Activated CD4-positive, alpha-beta T cell treated with anti-CD3 and anti-CD28 coated beads, Interleukin-2, amount 10 ng/mL, durations not matched to agents 7 days and 5 days (primary cell): ENCODE measurements at places on chromosomes 5 and 9. TPM values are rescaled to one million over a fixed set of nuclear protein-coding genes. Genes with fewer than 3 reads are reported as not detected.

GRCh38 chr9:2583308-2584013, 38.1 kb upstream of the VLDLR start:
- DNase-seq, result no peak

DNA sequence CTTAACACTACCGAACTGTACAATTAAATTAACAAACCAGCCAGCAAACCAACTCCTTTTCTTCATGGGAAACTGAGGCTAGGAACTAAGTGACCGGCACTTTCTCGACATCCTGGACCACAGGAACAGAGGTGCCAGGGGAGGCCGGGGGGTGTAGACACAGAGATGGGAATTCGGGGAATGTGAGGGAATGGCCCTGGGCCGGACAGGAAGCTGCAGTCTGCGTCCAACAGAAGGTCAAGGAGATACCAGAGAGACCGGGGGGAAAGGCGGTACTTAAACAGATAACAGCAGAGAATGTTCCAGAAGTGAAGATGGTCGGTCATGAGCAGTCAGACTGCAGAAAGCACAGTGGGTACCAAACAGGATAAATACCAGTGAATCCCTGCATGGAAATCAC, 40.3 kb downstream of the DBH start:
- DNase-seq, result no peak

GRCh38 chr9:16705111-16705604, 165.3 kb downstream of the BNC2 start:
- no peak for DNase-seq

GRCh38 chr5:165779505-165779904, 2274.1 kb downstream of the MAT2B start:
- DNase-seq, result no peak

DNA sequence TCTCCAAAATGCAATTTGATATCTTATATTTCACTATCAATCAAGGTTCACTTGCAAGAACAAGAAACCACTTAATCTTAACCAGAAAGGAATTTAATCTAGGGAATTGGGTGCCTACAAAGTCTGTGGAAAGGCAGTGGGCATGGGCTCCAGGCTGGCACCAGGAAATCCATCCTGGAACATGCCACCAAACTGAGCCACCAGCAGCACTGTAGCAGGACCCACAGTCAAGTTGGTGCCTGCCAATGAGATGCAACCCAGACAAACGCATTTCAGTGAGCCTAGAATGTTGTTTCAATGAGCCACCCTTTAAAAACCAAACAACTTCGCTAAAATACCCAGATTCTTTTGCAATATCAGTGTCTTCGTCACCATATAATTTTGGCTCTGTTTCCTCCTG, 71.1 kb downstream of the PRKACG start:
- no peak for DNase-seq

DNA sequence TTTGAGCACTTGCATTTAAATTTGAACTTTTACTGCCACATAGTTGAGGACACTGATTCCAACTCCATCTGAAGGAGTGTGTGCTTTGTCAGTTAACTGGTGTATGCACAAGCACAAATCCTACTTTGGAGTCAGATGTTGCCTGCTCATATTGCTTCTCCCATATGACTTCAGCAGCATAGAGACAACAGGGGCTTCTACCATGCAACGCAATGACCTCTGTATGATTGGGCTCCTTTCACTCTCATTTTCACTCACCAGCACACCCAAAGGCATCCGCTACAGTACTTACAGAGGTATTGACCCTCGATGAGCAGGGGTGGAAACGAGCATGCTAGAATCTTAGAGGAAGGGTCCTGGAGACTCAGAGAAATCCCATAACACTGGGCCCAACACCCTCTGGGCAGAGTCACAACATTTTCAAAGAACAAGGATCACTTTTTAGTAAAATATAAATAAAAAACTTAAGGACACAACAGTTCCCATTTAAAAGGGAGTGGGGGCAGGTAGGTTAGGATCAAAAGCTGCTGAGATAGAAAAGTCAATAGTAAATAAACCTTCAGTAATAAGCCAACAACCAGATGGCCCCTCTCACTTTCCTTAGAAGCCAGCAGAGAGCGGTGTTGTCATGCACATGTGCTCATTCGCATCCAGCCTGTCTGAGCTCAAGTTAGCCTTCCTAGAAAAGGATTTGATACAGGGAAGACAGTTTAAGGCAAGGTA, 203.8 kb downstream of the SNCAIP start:
- DNase-seq, result no peak

The PCDHB13 gene
- not detected for total RNA-seq

GRCh38 chr5:169627551-169627950, 9.5 kb upstream of the DOCK2 start:
- DNase-seq, result no peak

- DNase-seq, result no peak
Measured at GRCh38 chr5:9197881-9198260, 348.0 kb downstream of the SEMA5A start.

DNA sequence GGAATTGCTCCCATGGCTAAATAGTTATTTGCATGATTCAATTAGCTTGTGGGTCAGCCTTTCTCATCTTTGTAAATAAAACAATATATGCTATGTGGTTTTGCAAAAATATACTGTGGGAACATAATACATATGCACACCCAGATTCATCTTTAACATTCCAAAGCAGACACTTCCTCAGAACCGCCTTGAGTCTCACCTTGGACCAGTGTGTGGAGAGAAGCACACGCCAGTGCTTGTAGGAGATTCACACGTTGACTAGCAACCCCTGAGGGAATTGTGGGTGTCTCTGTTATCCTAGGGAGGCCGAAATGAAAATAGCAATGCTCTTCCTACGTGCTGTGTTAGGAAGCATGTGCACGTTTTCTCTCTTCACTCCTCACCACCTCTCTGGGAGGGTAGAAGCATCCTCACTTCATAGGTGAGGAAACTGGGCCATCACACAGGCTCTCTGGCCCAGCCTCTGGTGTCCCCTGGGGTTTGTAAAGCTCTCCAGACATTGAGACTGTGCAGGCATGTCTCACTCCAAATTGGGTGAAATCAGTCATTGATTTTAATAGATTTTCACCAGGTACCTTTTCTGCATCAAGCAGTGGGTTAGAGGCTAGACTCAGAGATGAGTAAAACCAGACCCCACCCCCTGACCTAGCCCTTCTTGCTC, 221.7 kb downstream of the PBX3 start:
- DNase-seq, result no peak

The SLC27A6 gene
- total RNA-seq, result not detected

- no peak for DNase-seq
Measured at GRCh38 chr5:160384681-160385080, 14.3 kb upstream of the C1QTNF2 start.

DNA sequence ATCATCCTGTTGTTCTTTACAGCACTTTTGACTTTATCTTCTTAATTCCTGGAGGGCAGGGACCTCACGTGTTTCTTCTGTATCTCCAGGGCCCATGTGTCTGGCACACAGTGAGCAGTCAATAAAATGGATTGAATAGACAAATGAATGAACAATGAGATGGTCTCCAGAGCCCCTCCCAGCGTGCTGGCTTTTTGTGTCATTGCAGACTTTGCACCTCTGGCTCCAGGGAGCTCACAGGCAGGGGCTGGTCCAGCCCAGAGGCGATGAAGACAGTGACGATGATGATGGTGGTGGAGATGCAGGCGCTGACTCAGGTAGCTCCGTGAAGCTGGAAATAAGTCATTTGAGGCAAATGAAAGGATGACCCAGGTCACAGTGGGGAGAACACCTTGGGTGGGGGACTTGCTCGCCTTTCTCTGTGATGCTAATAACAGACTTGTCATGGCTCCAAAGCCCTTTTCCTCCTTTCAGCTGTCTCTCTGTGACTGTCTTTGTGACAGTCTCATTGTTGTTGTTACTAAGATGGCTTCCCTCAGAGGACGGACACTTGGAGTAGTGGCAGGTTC, 30.4 kb upstream of the FABP6 start:
- DNase-seq, result no peak

The FOXD1 gene
- not detected for total RNA-seq

GRCh38 chr9:93222890-93223259, 38.9 kb downstream of the WNK2 start:
- no peak for DNase-seq

The EIF4E1B gene
- not detected for total RNA-seq

The TMEFF1 gene
- total RNA-seq, result not detected

The NR2F1 gene
- total RNA-seq, result not detected

DNA sequence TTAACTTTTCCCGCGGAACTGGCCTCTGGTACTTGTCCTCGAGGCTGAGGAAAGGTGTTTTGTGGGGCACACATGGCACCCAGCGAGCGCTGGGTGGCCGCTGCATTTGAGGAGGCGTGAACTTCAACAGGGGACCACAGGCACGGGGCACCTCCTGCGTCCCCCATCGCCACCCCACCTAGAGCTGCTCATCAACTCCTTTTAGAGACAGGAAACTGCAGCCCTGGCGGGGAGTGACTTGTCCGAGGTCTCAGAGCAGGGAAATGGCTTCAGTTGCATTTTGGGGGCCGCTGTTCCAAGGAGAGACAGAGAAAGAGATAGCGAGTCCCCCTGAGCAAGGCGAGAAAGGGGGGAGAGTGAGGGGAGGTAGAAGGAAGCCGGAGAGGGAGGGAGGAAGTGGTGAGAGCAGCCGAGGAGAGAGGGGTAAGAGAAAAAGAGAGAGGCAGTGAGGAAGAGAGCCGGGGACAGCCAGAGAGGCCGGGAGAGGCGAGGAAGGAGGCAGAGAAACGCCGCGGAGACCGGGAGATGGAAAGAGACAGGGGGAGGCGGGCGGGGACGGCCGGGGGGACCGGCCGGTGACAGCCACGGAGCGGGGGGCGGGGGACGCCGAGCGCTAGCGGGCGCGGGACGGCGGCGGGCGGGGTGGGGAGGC, 12.5 kb upstream of the LHX2 start:
- no peak for DNase-seq

The DPYSL3 gene
- total RNA-seq, result not detected

The ROR2 gene
- 0.48 TPM for total RNA-seq

DNA sequence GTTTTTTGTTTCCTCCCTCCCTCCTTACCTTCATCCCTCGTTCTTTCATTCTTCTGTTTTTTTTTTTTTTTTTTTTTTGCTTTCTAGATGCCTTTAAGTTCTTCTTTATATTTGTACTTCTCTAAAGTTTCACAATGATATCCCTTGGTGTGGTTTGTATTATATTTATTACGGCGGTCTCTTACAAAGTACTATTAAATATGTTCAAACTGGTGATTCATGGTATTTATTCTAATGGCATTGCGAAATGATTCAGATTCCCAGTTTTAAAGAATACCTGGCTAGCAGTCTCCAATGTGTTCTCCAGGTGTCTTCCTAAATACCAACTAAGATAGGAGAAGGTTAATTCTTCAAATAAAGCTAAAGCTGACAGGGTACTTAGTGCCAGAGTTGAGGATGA, 690.1 kb upstream of the COX7C start:
- no peak for DNase-seq

DNA sequence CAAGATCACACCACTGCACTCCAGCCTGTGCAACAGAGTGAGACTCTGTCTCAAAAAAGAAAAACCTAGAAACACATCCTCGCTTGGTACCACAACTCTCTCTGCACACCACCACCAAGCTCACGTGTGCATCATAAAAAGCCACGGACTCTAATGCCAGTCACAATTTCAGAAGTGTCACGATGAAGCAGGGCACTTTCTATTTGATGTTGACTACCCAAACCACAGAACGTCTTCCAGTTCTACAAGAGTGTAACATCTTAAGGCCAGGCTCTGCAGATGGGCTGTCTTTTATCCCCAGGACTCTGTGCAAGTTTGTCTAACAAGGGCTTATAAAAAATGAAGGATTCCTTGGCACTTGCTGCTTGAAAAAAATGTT, 22.9 kb downstream of the GFPT2 start:
- DNase-seq, result no peak

DNA sequence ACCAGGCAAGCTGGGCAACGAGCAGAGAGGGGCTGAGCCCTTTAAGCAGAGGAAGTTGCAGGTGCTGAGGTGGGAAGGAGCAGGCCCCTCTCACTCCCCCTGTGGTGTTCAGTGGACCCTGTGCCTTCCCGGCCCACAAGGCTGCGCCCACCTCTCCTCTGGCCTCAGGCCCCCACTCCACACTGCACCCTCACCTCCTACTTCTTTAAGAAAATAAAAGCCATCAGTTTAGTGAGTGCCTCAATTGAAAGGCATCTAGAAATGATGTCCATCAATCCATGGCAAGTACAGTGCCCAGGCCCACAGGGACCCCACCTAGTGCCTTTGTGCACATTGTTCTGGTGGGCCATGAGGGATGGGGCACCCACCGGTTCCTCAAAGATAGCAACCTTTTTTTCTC, 158.0 kb downstream of the PAX5 start:
- DNase-seq, result no peak

GRCh38 chr5:150918613-150919012, 13.8 kb upstream of the ZNF300 start:
- DNase-seq, result no peak

The DND1 gene
- total RNA-seq, result 2.0 TPM

DNA sequence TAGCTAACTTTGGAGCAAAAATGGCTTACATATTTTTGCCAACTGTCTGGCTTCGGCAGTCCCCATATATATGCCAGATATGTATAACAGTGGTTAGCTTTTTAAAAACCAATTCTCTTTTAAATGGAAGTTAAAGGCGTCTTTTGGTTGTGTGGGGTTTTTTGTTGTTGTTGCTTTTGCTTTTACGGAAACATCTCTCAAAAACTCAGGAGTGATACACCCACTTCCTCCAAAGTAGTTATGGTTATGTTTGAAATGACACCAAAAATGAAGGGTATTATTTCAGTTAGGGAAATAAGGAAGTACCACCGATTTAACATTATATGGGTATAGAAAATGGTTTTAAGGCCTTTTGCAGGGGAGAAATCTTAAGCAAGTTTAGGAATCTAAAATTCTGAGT, 2.3 kb downstream of the CNOT8 start:
- DNase-seq, result no peak

The JADE2 gene
- 92.5 TPM for total RNA-seq

- DNase-seq, result no peak
Measured at GRCh38 chr5:149635394-149635793, 54.1 kb downstream of the ARHGEF37 start.

DNA sequence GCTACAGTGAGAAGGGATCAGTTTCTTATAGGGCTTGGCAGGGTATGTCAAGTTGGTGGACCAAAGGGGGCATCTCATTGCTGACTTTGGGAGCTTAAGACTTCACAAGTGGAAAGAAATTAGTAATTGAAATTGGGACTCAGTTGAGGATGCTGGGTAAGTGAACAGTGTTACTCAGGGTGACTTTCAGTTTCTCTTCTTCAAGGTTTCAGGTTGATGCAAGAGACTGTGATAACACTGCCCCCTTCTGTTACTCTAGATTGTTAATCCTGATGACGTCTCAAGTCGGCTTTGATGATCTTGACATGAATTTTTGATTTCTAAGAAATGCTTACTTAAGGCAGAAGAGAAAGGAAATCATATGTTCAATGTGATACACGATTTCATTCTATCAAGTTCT, 21.3 kb downstream of the KCTD16 start:
- DNase-seq, result peak; percentile 73

GRCh38 chr5:10445352-10445751, 3.7 kb downstream of the ROPN1L start:
- peak; percentile 46 for DNase-seq

- DNase-seq, result no peak
Measured at GRCh38 chr9:95344735-95345325, 27.3 kb upstream of the FANCC start.

GRCh38 chr9:26034786-26035185, 356.5 kb upstream of the TUSC1 start:
- no peak for DNase-seq

- DNase-seq, result no peak
Measured at GRCh38 chr5:135208903-135209721, 175.1 kb upstream of the PITX1 start.

The PHPT1 gene
- total RNA-seq, result 90.1 TPM

The ADGRD2 gene
- total RNA-seq, result not detected

The GBGT1 gene
- 2.7 TPM for total RNA-seq
